Activated T-helper 1 cell treated with Interleukin-2 at 50 U/mL for 16 hours (primary cell): ENCODE measurements at places on chromosomes 1 and 21.

DNA sequence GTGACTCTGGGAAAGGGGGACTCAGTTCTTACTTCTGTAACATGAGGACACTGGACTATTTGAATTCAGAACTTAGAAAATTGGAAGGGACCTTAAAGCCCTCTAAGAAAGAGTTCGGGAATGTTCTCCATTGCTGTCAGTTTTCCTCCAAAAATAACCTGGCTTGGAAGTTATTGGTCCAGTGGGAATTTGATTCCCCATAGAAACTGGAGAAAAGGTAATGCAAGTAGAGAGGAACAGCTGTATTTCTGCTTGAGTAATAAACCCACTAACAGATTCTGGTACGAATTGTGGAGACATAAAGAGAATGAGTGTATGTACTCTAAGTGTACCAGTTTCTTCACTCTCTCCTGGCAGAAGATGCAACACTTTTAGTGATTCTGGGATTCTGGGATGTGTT is 1.8 kb downstream of the ZBED6 start:
- DNase-seq: no peak

DNA sequence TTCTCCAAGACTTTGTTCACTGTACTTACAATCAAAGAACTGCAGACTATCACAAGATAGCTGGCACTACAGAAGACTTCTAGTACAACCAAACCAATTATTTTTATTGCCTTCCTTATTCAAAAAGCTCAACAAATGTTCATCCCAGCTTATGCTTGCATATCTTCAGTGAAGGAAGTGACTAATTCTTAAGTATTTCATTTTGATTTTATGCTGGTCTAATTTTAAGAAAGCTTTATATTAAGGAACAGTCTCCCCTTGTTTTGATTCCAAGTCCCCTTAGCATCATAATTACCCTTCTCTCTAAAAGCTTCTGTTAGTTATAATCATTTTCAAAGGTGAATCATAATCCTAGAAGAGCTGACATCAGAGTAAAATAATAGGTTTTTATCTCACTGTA is 132.9 kb downstream of the LRRIQ3 start:
- no peak for DNase-seq

GRCh38 chr1:160238408-160238807 is 23.9 kb downstream of the DCAF8 start:
- no peak for DNase-seq

DNA sequence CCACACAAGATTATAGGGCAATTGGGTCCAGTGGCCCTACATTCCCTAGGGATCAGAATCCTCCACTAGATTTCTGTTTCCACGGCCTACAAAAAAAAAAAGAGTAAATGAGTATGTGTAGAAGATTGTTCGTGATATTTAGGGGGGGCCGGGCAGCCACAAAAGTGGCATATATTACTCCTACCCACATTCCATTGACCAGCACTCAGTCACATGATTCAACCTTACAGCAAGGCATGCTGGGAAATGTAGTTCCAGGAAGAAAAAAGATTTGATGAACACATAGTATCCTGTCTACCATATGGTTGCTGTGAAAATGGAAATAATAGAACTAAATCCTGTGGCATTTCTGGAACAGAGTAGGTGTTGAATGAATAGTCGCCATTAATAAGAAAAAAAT is 43.4 kb upstream of the GJB5 start:
- DNase-seq: no peak

- no peak for DNase-seq
Observed at GRCh38 chr1:51627672-51628071, 10.8 kb downstream of the OSBPL9 start.
